A549 treated with Mapracorat at 1 μM for 4 hours (cell line): ENCODE measurements at places on chromosomes 11 and 22. TPM values are rescaled to one million over a fixed set of nuclear protein-coding genes. Genes with fewer than 3 reads are reported as not detected.

The GAL3ST3 gene
- total RNA-seq = not detected in 5 replicates

The UBQLN3 gene
- total RNA-seq = not detected in 5 replicates

The KRTAP5-11 gene
- total RNA-seq = not detected in 5 replicates

The DEUP1 gene
- not detected in 5 replicates for total RNA-seq
